Thymus (tissue), 14 donors: ENCODE measurements at places on chromosomes 2 and 18.

DNA sequence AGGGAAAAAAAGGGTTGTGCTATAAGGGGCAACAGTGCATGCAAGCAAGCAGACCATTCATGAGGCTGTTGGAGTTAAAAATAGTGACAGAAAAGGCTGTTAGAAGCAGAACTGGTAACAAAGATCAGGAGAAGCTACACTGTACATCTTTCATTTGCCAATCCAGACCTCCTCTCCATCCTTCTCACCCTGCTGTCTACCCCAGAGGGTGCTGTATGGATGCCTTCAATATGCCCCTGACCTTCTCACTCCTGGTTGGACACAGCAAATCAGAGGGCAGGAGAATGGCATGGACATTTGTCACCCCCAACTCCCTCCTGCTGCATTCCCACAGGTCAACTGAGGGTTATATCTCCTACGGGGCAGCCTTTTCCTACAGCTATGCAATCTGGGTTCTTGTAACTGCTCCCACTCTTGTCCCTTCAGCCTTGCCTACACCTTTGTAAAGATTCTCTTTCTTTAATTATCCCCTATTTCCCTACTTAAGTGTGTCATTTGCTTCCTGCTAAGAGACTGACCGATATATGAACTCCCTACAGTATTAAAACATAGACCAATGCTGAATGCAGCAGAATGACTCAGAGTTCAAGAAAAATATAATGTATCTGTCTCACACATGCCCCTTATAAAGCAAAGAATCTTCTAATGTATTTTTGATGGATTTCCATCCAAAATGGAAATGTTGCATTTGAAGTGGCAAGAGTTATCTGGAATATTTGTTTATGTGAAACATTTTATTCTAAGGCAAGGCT is 169.2 kb upstream of the NCKAP5 start:
- DNase-seq = no peak

GRCh38 chr2:60641811-60642788 is 88.6 kb upstream of the BCL11A start:
- peak; percentile 32 for DNase-seq

GRCh38 chr2:157182834-157183396 is 74.6 kb upstream of the GALNT5 start:
- no peak for DNase-seq

- DNase-seq = no peak
Measured at GRCh38 chr2:36455011-36455410, 99.4 kb downstream of the CRIM1 start.

DNA sequence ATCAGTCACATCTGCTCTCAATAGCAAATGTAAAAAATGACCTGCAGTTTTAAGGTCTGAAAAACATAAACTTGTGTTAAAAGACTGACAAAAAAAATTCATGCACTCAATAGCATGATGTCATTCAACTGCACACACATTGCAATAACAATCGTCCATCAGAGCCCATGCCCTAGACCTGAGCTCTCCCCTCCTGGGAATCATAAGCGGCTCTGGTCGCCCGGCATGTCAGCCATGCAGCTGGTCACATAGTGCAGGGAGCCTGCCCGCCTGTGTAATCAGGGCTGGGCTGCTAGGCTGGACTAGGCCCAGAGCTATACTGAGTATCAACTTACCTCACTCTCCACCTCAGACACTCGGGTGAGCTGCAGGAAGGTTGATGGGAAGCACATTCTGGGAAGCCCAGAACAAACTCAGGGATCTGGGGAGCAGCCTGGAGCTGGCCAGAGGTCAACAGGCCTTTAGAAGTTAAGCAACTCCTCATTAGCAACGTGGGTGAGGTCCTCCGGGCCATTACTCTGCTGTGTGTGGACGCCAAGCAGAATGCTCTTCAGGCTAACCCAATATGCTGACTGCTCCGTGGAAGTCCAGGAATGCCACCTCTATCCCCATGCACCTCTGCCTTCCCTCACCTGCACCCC is 165.5 kb downstream of the TTC32 start:
- no peak for DNase-seq

GRCh38 chr18:26432651-26433424 is 115.5 kb downstream of the KCTD1 start:
- DNase-seq = no peak

DNA sequence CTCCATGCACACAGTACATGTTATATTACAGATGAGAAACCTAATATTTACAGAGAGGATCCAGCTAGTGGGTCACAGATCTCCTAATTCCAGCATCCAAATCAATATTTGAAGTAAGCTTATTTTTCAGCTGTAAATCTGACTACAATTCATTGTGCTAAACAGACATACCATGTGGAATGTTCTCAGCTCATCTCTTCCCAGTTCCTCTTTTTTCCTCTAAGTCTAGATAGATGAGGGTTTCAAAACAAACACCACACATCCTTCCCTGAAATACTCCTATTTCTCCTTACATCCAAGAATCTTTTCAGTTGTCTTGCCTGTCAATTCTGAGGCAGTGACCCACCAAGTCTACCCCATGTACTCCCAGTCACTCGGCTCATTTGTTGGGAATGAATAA is 200.7 kb upstream of the PIK3C3 start:
- DNase-seq = no peak

GRCh38 chr2:169716938-169717690 is 16.5 kb upstream of the KLHL23 start:
- DNase-seq = no peak

- no peak for DNase-seq
Measured at GRCh38 chr2:235044501-235045271, 92.9 kb downstream of the SH3BP4 start.

DNA sequence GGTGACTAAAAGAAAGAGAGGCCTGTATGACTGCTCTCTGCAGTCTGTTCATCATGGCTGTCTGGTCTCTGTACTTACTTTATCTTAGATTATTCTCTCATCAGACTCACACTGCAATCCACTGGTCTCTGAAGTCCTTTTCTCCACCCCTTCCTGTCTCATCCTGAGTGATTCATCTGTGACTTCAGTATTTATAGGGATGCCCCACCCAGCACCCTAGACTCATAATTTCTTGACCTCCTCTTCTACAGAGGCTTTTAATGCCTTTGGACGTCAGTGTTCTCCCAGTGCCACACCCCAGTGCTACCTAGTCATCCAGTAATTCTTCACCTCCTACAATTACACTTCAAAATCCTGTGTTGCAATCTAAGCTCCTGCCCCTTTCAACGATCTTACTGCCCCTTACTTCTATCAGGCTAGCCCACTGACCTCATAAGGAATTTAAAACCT is 14.9 kb upstream of the ITPRID2 start:
- DNase-seq = no peak

DNA sequence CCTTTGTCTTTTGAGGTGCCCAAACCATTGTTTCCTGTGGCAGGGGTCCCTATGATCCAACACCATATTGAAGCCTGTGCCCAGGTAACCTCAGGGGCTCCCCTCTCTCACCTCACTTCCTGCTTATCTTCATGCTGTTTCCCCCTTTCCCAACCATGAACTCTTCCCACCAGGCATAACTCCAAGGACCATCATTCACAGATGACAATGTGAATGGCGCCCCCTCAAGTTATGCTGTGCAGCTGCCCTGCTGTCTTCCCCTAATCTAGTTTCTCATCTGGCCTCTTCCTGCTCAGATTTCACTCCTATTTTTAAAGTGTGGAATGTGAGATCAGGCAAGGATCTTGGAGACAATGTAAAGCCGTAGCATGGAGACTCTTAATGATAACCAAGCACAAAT is 1.4 kb downstream of the GMPPA start:
- no peak for DNase-seq

- DNase-seq = no peak
Measured at GRCh38 chr18:56468396-56468795, 170.0 kb downstream of the TXNL1 start.

- no peak for DNase-seq
Measured at GRCh38 chr2:191226196-191226595, 19.0 kb upstream of the MYO1B start.

- DNase-seq = no peak
Measured at GRCh38 chr2:116510117-116510671, 1304.3 kb upstream of the DDX18 start.

- no peak for DNase-seq
Measured at GRCh38 chr2:86584151-86584913, 21.1 kb upstream of the CHMP3 start.

- DNase-seq = no peak
Measured at GRCh38 chr2:160144280-160144990, 55.6 kb downstream of the ITGB6 start.

DNA sequence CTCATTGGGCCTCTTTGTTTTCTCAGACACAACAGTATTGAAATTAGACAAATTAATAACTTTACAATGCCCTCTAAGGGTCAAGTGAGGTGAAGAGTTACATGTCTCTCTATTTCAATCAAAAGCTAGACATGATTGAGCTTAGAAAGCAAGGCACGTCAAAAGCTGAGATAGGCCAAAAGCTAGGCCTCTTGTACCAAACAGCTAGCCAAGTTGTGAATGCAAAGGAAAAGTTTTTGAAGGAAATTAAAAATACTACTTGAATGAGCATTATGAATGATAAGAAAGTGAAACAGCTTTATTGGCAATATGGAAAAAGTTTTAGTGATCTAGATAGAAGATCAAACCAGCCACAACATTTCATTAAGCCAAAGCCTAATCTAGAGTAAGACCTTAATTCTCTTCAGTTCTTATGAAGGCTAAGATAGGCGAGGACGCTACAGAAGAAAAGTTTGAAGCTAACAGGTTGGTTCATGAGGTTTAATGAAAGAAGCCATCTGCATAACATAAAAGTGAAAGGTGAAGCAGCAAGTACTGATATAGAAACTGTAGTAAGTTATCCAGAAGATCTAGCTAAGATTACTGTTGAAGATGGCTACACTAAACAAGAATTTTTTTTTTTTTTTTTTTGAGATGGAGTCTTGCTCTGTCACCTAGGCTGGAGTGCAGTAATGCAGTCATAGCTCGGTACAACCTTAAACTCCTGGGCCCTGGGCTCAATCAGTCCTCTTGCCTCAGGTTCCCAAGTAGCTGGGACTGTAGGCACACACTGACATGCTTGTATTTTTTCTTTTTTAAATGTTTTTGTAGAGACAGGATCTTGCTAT is 65.5 kb downstream of the FAM117B start:
- DNase-seq = no peak

GRCh38 chr18:70289351-70290312 is 787 bp downstream of the SOCS6 start:
- DNase-seq = peak; percentile 9

DNA sequence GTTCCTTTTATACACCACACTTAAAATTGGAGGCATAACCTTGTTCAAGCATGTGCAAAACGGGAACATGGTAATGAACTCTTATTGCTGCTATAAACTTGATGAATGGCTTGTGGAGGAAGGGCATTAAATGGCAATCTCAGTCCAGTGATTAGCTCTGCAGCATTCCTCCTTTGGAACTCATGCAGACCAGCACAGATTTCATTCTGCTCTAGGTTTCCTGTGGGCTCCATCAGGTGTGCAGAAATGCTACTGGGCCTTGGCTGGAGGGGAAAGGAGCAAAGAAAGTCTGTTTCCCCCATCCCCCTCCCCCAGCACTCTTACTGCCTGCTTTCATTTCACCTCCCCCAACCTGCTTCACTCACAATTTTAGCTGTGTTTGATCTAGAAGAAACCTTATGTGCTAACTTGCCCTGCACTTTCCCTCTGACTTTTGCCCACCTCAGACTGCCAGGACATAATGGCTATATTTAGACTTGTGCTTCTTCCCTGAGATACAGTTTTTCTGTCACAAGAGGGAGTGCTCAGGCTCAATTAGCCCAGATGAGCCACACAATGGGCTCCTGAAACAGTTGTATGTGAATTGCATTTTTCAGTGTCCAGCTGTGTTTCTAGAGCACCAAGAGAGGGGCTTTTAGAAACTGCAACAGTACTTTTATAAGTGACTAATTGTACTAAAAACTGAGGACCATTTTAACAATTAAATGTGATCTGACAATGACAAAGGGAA is 109.8 kb downstream of the FSHR start:
- no peak for DNase-seq

GRCh38 chr2:172739661-172740266 is 4.1 kb downstream of the RAPGEF4 start:
- DNase-seq = no peak

DNA sequence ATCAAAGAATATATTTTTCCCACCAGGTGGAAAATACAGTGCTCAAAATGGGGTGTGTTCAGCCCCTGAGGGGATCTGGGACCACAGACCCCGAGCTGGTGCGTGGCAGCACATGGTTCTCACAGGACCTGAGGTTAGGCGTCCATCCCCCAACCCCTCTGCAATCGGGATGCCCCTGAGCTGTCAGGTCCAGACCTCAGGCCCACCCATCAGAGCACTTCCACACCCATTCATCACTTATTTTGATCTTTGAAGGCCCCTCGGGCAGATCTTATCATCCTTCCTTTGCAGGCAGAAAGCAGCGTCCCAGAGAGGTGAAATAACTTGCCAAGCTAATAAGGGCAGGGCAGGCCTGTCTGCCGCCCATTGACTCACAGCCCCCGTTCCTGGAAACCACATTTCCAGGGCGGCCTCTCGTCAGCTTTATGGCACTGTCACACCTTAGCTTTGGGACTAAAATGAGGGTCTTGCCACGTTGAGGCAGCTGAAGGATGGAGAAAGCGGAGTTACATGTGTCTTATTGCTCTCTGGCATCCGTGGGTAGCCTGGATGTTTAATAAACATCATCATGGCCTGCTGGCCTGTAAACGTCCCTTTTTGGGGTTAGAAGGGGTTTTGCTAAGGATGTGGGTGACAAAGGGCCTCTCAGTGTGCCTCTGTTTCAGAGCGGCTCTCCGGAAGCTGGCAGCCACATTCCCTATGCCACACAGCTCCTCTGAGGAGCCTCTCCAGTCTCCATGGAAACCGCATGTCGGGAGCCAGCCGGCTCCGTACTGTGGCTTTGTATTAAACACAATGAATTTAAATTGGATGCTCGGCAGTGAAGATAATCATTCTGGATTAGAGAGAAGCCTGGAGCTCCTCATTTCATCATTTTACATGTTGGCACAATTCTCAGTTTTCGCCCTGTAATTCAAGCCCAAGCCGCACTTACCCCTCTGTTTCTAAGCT is 58.3 kb upstream of the MAPRE3 start:
- DNase-seq = no peak

DNA sequence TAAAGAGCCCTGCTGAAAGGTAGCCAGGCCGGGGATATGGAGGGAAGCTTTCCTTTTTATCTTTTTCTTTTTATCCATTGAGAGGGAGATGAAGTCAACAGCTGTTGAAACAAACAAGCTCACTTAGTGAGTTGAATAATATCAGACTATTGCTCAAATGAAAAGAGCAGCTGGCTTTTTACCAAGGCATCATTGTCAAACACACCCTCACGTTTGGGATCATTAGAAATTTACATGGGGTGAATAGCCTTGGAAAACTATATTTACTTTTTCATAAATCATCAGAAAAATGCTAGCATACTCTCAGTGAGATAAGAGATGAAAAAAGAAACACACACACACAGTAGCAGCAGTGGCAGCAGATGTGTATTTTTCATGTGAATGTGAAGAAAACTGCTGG is 71.5 kb upstream of the HNMT start:
- DNase-seq = no peak

DNA sequence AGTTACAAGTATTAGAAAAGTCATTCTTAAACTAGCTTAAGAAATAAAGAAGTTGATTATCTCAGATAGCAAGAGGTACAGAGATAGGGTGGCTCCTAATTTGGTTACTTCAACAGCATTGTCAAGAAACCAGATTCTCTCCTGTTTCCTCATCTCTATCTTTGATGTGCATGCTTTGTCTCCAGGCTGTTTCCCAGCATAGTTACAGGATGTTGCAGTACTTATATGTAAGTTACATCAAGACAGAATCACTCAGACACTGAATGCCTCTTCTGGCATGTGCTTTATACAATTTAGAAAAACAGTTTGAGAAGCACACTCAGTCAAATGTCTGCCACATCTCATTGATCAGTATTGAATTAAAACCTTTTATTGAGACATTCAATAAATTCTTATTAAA is 189.5 kb upstream of the UBE2E3 start:
- no peak for DNase-seq
